Fibroblast of villous mesenchyme (primary cell): ENCODE measurements at places on chromosomes 2 and 18. TPM values are rescaled to one million over a fixed set of nuclear protein-coding genes. Genes with fewer than 3 reads are reported as not detected.
A peak's percentile ranks its signal among the peaks of the same experiment; 100 is the strongest.

DNA sequence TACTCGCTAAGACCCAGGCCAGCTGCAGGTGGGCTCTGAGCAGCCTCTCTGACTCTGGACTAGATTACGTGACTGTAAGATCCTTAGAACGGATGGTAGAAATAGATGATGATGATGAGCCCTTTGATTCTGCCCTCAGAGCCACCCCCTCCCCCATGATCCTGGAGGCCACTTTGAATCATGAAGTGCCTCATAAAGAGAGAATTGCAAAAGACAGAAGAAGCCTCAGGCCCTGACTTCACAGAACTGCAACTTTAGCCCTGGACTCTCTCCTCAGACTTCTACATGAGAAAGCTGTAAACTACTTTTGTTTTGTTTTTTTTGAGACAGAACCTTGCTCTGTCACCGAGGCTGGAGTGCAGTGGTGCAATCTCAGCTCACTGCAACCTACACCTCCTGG, 15.4 kb upstream of the TET3 start:
- peak; percentile 75 for DNase-seq

DNA sequence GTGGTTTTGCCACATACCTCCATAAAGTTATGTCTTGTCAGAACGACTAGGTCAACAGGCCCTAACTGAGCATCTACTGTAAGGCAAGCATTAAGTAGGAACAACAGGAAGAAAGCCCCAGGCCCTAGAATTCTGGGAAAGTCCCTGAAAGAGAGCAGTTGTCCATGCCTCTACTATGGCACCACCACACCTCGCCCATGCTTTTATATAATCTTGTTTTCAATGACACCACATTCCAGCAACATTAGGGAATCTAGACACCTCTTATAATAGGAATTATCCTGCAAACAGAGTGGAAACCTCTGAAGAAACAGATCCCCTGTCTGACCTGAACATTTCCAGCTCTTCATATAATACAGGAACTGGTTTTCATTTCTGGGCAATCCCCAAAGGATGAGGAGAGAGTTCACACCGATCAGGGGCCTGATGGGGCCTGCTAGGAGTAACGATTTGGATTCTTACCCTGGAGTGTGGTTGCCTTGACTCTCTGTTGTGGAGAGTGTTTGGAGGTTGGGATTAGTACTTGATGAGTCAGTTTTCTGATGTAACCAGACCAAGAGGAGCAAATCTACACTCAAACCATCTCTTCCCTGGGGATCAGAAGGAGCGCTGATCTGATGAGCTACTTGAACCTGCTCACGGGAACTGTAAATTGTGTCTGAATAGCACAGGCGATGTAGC, 31.9 kb upstream of the CEP68 start:
- peak; percentile 78 for DNase-seq

- DNase-seq: no peak
Observed at GRCh38 chr2:17805717-17806363, 10.4 kb upstream of the MSGN1 start.

GRCh38 chr2:239308661-239309397, 92.0 kb downstream of the HDAC4 start:
- DNase-seq: peak; percentile 95

- no peak for DNase-seq
Observed at GRCh38 chr2:46666754-46667153, 187.4 kb downstream of the TMEM247 start.

GRCh38 chr2:19963386-19963785, 26.5 kb downstream of the WDR35 start:
- no peak for DNase-seq

- no peak for DNase-seq
Observed at GRCh38 chr2:160719116-160719515, 225.5 kb upstream of the RBMS1 start.

DNA sequence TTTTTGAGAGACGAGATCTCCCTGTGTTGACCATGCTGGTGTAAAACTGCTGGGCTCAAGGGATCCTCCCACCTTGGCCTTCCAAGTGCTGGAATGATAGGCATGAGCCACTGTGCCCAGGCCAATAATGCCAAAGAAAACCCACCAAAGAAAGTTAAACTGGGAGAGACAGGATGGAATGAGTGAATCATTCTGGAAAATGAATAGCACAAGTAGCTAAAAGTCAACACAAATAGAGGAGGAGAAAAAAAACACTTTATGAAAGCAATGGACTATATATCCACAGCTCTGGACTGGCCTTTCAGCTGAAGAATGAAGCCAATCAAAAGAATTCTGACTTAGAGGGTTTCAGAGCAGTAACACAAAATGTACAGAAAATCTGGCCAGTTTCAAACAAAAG, 23.9 kb downstream of the IAH1 start:
- no peak for DNase-seq

- no peak for DNase-seq
Observed at GRCh38 chr2:86290596-86291327, 46.7 kb downstream of the REEP1 start.

DNA sequence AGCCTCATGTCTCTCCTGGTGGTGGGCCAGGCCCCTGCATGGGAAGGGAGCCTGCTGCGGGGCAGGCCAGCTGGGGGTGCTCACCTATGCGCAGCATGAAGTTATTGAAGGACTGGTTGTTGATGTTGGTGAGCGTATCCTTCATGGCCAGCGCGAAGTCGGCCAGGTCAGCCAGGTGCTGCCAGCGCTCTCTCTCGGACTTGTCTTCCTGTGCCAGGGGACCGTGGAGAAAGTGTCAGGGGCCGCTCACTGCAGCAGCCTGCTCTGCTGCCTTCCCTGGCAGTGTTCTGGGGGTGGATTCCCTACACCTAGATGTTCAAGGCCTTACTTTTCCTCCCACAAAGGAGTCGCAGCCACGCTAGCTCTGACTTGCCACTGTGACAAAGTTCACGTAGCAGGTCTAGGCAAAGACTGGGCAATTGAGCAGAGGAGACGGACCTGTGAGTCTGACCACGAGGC, 28.2 kb downstream of the CENPO start:
- DNase-seq: no peak

- DNase-seq: no peak
Observed at GRCh38 chr2:24920809-24921441, 888 bp upstream of the ADCY3 start.

DNA sequence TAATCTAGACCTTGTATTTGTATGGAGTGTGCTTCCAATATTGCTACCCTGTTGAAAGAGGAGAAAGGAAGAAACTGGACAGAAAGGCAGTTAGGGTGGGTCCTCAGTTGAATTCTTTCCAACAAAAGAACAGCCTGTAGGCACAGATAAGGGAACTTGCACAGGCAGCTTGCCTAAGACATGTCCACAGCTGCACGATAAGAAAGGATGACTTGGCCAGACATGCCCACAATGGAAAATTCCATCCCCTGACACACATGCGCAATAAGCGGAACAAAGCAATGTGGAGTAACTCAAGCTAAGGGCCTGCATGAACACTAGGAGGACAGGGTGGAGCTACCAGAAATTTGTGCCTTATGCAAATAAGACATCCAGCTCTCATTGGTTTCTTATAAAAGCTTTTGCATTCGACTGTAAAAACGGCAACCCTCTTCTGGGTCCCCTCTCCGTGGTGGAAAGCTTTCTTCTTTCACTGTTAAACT, 1084.7 kb upstream of the NXPH2 start:
- DNase-seq: no peak

GRCh38 chr2:64876137-64876647, 113.0 kb upstream of the SLC1A4 start:
- peak; percentile 71 for DNase-seq

DNA sequence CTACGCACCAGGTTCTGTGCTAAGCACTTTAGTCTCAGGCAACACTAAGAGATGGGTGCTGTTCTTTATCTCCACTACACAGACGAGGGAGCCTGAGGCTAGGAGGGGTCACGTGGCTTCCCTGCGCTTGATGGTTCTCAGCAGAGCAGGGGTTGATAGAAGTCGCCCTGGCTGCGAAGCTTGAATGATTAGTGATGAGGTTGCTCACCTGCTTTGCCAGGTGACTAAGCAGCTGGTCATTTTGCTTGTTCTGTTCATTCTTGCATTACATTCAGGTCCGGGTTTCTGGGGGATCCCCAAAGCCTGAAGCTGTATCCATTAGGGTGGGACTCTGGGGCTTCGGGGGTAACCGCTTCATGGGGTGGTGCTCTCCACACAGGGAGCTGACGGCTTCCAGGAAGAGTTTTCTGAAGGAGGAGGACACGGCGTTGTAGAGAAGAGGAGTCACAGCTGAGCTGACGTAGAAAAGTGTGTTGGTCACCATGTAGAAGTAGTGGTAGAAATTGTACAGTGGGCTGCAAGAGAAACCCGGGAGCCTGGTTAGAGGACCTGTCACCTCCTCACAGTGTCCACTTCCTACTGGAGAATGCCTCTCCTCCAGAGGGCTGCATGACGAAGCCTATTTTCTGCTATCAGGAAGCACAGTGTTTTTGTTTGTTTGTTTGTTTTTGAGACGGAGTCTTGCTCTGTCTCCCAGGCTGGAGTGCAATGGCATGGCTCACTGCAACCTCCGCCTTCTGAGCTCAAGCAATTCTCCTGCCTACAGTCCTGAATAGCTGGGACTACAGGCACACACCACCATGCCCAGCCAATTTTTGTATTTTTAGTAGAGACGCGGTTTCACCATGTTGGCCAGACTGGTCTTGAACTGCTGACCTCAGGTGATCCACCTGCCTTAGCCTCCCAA, 11.5 kb downstream of the NTSR2 start:
- no peak for DNase-seq

- no peak for DNase-seq
Observed at GRCh38 chr2:2892892-2893291, 484.7 kb downstream of the EIPR1 start.

GRCh38 chr2:16281451-16282335, 341.3 kb downstream of the MYCN start:
- peak; percentile 2 for DNase-seq

- DNase-seq: no peak
Observed at GRCh38 chr2:68279691-68280090, 27.4 kb upstream of the PPP3R1 start.

DNA sequence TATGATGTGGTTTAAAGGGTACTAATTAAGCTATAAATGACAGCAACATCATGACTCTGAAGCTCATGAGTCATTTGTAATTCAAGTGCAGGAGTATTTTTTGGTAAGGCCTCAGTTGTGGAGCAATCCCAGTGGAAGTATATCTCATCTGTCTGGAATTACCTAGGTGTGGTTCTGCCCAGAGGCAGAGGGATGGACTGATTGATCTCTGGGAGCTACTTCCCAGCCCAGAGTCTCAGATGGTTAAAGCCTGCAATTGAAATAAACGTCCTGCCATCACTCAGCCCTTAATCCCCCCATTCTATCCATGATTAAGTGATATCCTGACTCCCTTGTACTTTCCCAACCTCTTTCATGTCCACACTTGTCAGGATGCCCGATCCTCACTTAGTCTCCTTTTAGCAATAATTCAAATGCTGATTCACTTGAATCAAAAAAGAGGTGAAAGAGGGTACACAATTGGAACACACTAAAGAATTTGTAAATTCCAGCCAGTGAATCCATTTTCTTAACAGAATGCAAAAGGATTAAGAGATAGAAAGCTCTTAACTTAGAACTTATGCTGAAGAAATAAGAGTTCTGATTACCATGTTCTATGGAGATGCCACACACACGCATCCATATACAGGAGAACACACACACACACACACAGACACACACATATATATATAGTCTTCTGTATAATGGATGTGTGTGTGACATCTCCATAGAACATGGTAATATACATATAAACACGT, 664.4 kb downstream of the NYAP2 start:
- peak; percentile 44 for DNase-seq

- peak; percentile 89 for DNase-seq
Observed at GRCh38 chr2:135839713-135840112, 2.7 kb upstream of the LCT start.

DNA sequence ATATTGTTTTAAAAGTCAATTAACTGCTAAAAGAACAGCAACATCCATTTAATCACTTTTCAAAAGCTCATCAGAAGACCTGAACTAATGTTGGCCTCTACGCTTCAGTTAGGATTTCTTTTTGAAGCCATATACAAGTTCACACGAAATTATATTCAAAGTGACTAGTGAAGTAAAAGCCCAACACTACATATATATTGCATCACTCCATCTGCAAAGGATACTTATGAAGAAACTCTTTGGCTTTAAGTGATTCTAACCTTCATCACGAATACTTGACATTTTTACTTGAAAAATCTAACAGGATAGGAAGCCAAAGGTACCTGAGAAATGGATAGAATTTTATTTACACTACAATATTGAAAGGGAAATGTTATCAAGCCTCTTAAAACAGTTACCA, 50.4 kb downstream of the LRPPRC start:
- DNase-seq: no peak

GRCh38 chr2:160458718-160459453, 34.7 kb downstream of the RBMS1 start:
- peak; percentile 54 for DNase-seq

GRCh38 chr2:46663614-46664013, 184.2 kb downstream of the TMEM247 start:
- DNase-seq: no peak

The PROM2 gene
- total RNA-seq: under 0.01 and 0.32 TPM in 2 replicates

The LONRF2 gene
- 0.32 and 1.3 TPM in 2 replicates for total RNA-seq

The COL4A3 gene
- under 0.01 TPM in 2 replicates for total RNA-seq

The CNGA3 gene
- total RNA-seq: not detected in 2 replicates

The TUBA4B gene
- not detected in 2 replicates for total RNA-seq

The BIRC6 gene
- 178 and 211 TPM in 2 replicates for total RNA-seq

The COBLL1 gene
- 13.4 and 15.5 TPM in 2 replicates for total RNA-seq

The PLGLB1 gene
- total RNA-seq: 0.32 and 3.0 TPM in 2 replicates

The TBR1 gene
- total RNA-seq: under 0.01 TPM in 1 of 2 replicates, not detected in the other

The TMEM163 gene
- total RNA-seq: not detected in 2 replicates

The GREB1 gene
- under 0.01 TPM in 2 replicates for total RNA-seq

The ALLC gene
- total RNA-seq: under 0.01 TPM in 1 of 2 replicates, not detected in the other
